ENCODE measurements at places on chromosomes 4 and X.

- no peak for DNase-seq
Measured at GRCh38 chr4:148441624-148441985, 609 bp downstream of the NR3C2 start.

DNA sequence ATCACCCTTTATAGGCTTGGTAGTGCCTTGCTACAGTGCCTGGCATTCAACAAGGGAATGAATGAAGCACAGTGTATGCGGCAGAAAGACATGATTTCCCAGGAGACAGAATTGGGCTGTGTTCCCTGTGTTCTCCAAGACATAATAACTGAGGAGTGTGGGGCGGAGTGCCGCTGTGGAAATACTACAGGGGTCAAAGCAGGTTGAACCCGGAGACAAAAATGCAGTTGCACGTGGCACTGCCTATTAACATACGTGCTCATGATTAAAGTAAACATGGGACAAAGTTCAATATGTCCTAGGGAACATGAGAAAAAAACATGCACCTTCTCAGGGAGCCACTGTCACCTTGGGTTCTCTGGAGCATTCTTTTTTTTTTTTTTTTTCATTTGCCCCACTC lies 820.8 kb downstream of the RPA4 start:
- DNase-seq, result no peak

- DNase-seq, result no peak
Measured at GRCh38 chr4:150139297-150139865, 61.1 kb downstream of the DCLK2 start.

DNA sequence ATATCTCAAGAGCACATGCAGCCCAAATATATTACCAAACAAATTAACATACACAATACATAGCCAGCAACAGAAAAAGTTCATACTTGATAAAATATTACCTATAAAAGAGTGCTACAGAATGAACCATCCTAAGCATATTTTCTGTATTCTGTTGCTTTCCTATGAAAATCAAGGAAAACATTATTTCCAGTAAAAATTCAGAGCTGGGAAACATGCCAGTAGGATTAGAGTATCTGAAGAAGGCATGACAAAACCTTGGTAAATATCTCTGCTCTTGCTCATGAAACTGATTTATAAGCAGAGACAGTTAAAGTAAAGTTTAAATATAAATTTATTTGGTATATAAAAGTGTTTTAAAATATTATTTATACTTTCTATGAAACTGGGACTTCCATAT lies 599.7 kb downstream of the ARAP2 start:
- no peak for DNase-seq

GRCh38 chr4:110211007-110211769 lies 12.8 kb upstream of the ELOVL6 start:
- DNase-seq, result no peak

DNA sequence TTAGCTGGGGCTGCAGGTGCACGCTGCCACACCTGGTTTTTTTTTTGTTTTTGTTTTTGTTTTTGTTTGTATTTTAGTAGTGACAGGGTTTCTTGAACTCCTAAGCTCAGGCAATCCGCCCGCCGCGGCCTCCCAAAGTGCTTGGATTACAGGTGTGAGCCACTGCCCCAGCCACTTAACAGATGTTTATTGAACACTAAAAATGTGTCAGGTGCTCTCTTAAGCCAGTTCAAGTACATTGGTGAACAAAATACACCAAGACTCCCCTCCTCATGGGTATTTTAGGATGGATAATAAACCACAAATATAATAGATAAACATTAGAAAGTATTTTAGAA lies 69.9 kb downstream of the TRAPPC11 start:
- no peak for DNase-seq

DNA sequence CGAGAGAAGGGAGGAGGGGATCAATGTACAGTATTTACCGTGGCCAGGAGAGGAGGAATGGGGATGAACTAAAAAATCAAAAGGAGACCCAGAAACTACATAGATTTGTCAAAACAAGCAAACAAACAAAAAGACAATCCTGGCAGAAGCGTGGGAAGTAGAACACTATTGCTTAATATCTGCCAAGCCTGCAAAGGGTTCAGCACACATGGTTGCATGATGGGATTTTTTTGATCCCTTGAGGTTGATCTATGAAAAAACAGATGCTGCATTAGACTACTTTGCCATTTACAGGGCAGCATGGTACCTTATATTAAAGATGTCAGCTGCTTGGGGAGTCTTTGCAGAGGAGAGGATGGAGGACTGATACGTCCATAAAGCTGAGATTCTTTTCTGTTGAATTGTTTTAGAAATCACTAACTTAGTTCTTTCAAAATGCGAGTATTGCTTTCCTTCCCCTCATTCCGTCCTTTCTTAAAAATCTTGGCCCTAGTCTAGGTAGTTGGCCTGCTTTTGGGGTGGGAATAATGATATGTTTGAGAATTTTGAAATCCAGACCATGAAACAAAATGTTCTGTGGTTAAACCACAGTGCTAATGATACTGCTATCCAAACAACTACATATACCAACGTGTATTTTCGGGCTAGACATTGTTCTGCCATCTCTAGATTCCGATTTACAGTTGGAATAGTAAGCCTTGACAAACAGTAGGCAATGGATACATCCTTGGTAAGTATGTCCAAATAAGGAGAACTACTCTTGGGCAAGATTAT lies 39.6 kb upstream of the TMEM150C start:
- DNase-seq, result no peak

All from AG04449 (cell line).